Activated effector memory CD4-positive, alpha-beta T cell treated with anti-CD3 and anti-CD28 coated beads, Interleukin-2, amount 50 U/mL, for 16 hours (primary cell): ENCODE measurements at places on chromosomes 3 and 15.

- no peak for DNase-seq
These were observed 19.0 kb downstream of the SMAD6 start for GRCh38 chr15:66721020-66721419.

- DNase-seq, result no peak
These were observed 11.7 kb upstream of the WNT7A start for GRCh38 chr3:13891492-13892073.

- no peak for DNase-seq
These were observed 14.2 kb downstream of the FBN1 start for GRCh38 chr15:48631176-48631770.

GRCh38 chr3:180922242-180922641 is 9.8 kb downstream of the FXR1 start:
- no peak for DNase-seq

DNA sequence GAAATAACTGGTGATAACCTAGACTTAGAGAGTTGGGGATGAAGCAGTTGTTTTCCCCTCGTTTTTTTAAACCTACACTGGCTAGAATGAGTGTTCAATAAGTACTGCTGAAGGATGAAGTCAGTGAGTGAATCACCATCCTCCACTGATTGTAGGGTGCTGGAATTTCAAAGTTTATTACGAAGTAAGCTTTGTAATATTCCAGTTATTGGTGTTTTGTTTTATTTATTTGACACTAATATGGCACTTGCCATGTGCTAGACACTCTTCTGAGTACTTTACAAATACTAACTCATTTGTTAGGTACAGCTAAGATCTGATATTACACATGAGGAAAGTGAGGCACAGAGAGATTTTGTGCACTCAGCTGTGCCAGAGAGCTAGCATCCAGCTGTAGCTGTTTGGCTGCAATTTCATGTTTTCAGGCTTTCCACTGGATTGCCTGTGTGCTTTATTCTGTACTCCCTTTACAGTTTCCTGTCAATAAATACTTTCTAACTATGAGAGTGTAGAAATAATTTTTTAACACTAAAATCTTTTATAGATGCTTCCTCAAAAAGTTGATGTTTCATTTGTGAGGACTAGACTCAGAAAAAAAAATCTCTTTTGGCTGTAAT is 5.8 kb downstream of the MAP2K5 start:
- DNase-seq, result no peak

GRCh38 chr3:138625707-138626365 is 17.3 kb downstream of the FAIM start:
- DNase-seq, result no peak

- DNase-seq, result no peak
These were observed 154.2 kb downstream of the IMPG2 start for GRCh38 chr3:101166150-101166549.

GRCh38 chr15:39834256-39834655 is 51.6 kb upstream of the FSIP1 start:
- no peak for DNase-seq

DNA sequence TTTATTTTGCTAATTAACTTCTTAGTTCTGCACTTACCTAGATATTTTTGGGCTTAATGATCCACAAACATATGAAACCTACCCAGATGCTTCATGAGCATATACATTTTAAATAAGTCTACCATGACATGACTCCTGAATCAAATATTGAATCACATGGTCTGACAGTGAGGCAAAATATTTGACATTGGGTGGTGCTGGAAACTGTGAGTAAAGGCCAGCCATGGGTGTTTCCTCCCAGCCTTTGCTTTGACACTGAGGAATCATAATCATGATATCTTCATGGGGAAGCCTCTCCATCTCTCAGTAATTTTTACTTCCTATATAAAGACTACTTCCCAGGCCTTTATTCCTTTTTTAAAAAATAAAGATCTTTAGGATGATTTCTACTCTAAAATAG is 22.8 kb upstream of the SSR3 start:
- DNase-seq, result no peak

GRCh38 chr3:20125897-20126296 is 60.1 kb downstream of the SGO1 start:
- DNase-seq, result no peak

DNA sequence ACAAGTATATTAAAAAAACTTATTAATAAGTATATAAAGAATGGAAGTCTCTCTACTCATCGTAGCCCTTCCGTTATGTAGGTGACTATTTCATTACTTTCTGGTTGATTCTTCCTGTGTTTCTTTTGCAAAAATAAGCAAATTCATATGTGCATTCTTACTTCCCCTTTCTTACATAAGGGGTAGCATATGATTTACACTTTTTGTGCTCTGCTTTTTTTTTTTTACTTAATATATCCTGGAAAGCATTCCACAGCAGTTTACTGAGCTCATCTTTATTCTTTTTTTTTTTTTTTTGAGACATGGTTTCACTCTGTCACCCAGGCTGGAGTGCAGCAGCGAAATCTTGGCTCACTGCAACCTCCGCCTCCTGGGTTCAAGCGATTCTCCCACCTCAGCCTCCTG is 12.9 kb downstream of the SCAMP5 start:
- DNase-seq, result no peak

DNA sequence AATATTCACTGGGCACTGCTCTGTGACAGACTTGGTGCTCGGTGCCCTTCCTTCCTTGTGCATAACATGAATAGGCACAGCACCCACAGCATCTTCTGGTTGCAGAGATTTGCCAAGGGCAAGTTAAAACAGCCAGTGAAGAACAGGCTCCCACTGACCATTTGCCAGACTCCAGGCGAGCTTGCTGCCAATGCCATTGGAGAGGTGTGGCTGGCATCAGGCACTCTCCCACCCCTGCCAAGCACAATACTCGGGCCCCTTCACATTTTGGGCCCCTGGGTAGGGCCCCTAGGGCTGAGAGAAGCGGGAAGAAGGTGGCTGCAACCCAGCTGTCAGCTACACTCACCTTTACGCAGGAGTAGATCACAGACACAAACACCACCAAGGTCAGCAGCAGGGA is 112.1 kb downstream of the SEC22A start:
- no peak for DNase-seq

DNA sequence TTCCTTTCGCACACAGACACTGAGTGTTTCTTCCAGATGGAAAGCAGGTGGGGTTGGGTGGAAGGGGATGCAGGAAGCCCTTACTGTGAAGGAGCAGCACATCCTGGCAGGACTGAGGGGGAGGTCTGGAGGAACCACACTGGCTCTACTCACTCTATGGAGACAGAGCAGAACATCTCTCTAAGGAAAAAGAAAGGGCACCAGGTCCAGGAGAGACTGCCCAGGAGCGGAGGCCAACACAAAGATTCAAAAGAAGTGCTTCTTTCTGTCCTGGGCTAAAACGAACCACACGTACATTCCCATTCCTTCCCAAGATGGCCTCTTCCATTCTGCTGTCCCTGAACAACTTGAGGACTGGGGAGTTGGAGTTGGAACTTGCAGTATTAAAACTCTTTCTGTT is 13.8 kb upstream of the VIPR1 start:
- no peak for DNase-seq

DNA sequence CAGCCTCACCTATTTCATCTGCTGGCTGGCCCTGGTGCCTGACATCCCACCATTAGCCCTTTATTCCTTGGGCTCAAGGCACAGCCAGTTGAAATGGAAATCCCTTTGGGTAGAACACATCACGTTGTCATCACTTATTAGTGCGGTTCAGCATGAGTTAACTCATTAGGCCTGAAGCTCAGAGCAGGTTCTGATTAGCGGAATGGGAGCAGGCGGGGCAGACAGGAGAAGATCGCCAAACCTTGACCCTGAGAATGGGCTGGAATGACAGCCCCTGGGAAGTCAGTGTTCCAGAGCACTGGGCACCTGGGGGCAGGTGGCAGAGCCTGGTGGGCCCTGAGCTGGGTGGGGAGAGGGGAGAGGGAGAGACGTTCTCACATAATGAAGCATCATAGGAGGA is 5.8 kb downstream of the ITGA11 start:
- no peak for DNase-seq
